ENCODE measurements at places on chromosomes 4 and X.

- DNase-seq: no peak
Observed at GRCh38 chrX:109623997-109624396, 975 bp downstream of the KCNE5 start.

GRCh38 chr4:177118596-177118995 lies 191.1 kb upstream of the NEIL3 start:
- DNase-seq: no peak

DNA sequence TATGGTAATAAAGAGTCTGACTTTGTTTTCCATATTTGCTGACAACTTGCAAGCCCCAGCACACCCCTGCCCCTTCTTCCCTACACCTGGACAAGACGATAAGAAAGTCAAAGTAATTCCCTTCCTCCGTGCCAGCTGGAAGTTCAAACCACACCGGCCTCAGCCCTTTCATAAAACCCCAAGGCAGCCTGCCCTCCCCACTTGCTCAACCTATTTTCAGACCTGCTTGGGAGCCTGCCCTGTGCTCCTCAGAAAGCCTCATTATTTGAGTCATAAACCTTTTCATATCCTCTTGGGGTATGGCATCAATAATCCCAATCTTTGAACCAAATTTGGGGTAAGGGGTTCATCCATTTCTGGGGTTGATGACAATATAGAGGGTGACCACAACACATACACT lies 29.5 kb downstream of the NIPAL1 start:
- no peak for DNase-seq

GRCh38 chrX:132837967-132838366 lies 120.5 kb downstream of the HS6ST2 start:
- DNase-seq: no peak

DNA sequence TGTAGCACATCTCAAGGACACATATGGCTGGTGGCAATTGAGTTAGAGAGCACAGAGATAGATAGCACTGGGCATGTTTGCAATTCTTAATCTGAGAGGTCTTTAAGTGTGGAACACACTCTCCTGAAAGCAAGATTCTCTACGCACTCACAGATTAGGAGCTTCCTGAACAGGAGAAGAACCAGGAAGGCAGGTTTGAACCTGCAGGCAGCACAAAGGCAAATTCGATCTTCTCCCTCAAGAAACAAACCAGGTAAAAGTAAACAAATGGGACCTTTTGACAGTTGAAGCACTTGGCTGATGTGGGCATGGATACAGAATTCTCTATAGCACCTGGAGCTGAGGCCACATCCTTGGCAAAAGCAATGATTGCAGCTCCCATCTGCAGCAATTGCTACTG lies 24.3 kb downstream of the HS3ST1 start:
- DNase-seq: no peak

All from stimulated activated CD4-positive, alpha-beta T cell treated with anti-CD3 and anti-CD28 coated beads, TNF-alpha, amount 100 ng/mL, for 1 hour (primary cell).